Fibroblast of pulmonary artery (primary cell): ENCODE measurements at places on chromosomes 3 and 15.

DNA sequence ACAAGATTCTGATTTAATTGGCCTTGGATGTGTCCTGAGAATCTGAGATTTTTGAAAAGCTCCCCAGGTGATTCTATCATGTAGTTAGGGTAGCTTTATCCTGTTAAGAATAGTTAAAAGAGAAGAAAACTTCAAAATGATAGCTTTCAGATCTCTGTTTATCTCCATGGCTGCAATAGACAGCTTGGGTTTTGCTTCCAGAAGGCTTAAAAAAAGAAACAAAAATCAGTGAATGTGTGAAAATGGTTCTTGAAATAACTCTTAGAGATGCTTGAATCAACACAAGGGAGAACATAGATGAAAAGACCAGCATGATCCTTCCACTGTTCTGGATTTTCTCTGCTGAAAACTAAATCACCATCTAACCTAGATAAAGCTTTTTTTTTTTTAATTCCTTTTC, 60.8 kb upstream of the TMC3 start:
- DNase-seq: no peak

DNA sequence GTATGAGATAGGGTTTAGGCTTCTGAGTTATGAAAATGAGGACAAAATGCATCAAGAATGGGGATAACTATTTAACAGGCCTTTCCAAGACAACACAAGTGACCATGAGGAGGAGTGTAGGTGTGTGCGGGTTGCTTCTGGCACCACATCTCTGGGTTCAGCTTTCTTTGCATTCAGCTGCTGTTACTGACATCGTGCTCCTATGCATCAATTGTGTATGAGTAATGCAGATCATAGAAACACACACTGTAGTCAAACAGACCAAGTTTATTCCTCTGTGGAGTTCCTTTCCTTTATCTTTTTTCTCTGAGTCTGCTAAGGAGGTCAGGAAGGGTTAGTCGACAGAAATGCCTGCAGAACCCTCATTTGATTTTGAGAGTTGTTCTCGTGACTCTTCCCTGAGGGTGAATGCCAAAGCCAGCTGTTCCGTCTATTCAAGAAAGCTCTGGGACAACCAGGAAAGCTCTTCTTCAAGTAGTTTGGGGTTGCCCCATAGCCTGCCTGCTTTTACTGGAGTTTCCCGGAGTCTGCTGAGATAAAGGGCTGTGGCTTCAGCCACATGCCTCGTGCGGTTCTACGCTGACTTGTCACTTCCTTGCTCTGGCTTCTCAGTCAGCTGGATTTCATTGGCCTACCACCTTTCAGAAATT, 136.7 kb upstream of the TLE3 start:
- DNase-seq: peak; percentile 75

GRCh38 chr15:74209997-74210671, 7.5 kb upstream of the STRA6 start:
- peak; percentile 97 for DNase-seq

- DNase-seq: no peak
Observed at GRCh38 chr15:73571346-73571745, 61.8 kb downstream of the NPTN start.

- DNase-seq: peak; percentile 95
Observed at GRCh38 chr3:153138276-153139210, 23.5 kb upstream of the RAP2B start.

DNA sequence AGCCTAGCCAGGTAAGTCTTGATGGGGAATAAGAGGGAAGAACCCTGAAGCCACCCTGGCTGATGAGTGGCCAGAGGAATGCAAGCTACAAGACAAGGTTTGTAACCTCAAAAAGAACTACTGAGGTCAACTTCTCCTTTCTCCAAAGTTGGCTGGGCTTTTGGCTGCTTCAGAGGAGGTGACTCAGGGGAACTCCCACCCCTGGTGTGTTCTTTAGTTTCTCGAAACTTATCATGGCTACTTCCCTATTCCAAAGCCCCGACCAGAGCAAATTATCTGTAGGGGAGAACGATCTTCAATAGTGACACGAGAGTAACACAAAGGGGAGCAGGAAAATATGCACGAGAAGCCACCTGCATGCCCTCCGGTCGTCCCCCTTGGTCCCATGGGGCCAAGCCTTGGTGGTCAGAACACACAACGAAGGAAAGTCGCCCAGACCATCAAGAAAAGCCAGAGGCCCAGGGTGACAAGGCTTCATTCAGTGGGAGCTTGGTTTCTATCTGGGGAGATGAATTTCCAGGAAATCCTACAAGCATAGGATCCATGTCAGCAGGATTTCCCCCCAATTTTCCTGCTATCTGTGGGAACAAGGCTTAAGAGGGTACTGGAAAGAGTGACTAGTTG, 6.5 kb upstream of the BCL2A1 start:
- DNase-seq: no peak

GRCh38 chr3:117735481-117736101, 1026.0 kb downstream of the TUSC7 start:
- DNase-seq: peak; percentile 37

- peak; percentile 38 for DNase-seq
Observed at GRCh38 chr3:114874522-114874971, 272.5 kb downstream of the ZBTB20 start.

DNA sequence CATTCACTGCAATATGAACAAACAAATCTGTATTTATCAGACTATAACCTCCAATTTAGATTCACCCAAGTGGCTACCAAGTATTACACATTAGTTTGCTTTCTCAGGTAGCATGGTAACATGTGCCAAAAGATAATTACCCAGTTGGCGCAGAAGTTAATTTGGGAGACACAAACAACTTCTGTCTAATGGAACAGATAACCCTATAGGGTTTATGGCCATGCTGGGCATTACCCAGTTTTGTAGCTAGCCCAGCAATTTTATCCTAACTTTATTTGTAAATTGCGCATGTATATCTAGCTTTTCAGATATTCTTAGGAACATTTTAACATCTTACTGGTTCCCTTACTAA, 780 bp downstream of the RPL22L1 start:
- no peak for DNase-seq

GRCh38 chr15:50425219-50425618, 1.0 kb downstream of the USP8 start:
- no peak for DNase-seq

DNA sequence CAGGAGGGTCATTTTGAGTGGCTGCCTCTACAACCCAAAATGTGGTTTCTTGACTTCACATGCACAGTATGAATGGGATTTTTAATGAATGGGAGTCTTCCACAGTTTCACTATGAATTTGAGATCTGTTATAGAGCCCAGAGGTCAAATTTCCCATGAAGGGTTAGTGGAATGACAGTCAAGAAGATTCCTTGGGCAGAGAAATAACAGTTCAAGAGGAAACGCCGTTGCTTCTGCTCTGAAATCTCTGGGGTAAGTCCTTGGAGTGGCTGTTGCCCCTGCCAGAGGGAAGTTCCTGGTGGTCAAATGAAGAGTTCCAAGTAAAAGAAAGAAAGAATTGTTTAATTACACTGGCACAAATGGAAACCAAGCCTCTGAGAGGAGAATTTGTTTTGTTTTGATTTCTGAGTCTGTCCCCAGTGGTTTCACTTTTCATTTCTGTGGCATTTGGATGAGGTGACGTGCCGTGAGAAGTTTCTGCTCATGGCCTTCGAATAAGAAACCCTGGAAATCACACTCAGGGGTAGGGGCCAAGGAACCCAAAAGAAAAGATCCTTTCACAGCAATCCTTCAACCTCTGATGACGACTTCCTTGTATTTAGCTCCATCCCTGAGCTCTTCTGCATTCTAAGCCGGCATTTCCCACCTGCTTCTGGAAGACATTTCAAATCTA, 77.5 kb upstream of the IL12A start:
- DNase-seq: no peak

GRCh38 chr3:42544492-42545283, 37.1 kb downstream of the SEC22C start:
- peak; percentile 14 for DNase-seq

DNA sequence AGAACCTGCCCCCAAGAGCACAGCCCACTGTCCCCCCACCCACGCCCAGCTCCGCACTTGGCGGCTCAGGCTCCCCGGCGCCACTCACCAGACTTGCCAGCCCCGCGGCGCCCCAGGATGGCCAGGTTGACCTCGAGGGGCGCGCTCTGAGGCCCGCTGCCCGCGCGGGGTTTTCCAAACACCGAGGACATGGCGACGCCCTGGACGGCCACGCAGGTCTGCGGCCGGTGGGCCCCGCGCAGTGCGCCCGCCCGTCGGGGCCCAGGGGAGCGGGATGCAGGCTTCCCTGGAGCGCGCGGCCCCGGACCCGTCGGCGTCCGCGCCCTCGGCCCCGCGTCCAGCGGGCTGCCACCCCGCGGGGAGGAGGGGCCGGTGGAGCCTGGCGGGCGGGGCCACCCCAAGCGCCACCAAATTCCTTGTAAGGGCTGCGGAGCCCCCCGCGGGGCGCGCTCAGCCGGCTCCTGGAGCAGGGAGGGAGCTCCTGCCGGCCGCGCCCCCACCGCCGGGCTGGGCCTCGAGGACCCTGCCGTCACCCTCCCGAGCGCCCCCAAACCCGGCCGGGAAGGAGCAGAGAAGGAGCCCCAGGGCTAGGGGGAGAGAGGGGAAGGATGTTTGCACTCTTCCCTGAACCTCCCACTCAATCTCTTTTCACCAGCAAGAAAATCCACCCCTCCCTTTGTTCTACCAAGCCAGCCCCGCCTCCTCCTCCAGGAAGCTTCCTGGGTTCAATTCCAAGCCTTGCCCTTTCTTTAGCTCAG, at the start of gene RASL12:
RASL12 (minus strand) TSS at position 347 of the 758 bp plus-strand sequence; CDS start at position 191, 156 bp downstream.
- DNase-seq: no peak

DNA sequence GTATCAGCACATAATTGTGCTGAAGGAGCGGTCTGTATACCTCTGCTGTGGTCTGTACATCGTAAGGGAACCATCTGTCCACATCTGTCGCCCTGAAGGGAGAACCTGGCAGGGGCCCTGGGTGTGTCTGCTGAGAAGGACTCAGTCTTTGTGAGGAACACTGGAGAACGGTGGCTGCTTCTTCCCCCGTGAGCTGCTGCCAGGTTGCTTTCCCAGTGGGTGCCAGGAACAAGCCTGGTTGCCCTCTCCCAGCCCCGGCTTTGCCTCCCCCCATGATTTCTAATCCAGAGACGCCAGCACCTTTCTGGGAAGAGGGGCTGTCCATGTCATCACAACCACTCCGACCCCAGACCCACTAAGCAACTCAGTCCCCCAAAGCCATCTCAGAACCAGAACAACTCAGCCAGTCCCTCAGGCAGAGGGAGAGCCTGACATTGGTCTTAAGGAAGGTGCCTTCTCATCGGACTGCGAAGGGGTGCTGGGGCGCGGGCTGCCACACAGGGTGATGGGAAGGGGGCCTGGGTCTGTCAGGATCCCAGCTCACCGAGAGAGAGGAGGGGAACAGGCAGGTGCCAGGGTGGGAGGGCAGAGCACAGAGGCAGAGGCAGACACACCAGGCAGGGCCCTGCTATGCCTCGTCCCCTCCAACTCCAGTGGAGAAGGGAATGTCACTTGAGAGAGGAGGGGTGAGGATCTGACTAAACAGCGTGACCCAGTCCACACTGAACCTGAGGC, 8.5 kb downstream of the TNK2 start:
- DNase-seq: no peak

GRCh38 chr3:192108820-192109219, 618.5 kb downstream of the FGF12 start:
- DNase-seq: no peak

DNA sequence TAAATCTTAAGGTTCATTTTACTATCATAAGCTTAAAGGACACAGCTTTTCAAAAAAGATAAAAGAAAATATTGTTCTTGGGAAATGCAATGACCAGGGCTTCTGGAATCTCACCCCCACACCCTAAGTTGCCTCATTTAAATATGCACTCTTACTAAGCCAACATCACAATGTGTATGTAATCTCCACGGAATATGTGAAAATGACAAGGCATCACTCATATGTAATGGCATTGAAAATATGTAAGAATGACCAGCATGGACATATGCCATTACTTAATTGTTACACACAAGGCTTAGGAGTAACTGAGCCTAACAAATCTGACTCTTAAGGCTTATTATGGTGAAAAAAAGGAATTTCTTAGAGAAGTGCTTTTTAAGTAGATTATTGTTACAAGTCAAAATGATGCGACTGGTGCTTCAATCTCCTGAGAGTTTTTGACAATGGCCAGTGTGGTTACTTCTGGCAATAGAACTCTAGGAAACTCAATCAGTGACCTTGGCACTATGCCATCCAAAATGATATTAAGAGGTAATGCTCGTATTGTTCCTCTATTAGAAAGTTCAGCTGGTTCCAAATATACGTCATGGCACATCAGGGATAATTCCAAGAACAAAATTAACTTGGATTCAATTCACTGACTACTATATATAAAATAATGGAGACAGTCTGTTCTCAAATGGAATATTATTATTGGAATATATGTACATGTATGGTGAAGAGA, 290.0 kb upstream of the PLSCR5 start:
- peak; percentile 19 for DNase-seq

- no peak for DNase-seq
Observed at GRCh38 chr15:31343831-31344230, 17.2 kb downstream of the KLF13 start.

DNA sequence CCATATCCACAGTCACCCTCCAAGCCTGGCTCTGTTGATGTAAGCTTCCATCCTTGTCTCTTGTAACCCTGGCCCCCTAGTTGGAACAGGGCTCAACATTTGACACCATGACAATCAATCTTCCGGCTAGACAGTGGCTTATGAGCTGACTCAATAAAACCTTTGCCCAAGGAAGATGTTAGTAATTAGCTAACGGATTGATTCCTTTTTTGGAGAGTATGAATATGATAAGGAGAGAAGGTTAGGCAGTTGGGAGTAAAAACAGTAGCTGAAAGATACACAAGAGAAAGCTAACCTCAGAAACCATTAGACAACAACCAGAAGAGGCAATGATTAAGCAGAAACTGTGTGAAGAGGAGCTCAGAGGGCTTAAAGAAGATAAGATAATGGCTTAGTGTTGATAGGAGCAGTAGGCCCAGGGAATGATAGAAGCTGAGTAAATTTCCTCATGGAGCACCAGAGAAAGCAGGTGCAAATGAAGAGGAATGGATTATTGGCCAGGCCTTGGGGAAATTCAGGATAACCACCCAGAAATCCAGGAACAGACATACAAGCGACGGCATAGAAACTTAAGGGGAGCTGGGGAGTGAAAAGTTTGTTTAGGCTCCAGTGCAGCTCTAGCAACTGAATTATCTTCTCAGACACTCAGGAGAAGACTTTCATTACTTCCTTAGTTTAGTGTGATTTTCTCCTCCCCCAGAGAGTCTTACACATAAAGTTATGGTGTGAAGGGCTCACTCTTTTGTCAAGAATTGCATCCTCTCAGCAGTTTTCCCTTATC, 7.8 kb upstream of the RFX7 start:
- DNase-seq: no peak

GRCh38 chr3:128344052-128344735, 122.5 kb downstream of the DNAJB8 start:
- DNase-seq: no peak

- DNase-seq: no peak
Observed at GRCh38 chr3:29077356-29077755, 203.5 kb upstream of the RBMS3 start.

DNA sequence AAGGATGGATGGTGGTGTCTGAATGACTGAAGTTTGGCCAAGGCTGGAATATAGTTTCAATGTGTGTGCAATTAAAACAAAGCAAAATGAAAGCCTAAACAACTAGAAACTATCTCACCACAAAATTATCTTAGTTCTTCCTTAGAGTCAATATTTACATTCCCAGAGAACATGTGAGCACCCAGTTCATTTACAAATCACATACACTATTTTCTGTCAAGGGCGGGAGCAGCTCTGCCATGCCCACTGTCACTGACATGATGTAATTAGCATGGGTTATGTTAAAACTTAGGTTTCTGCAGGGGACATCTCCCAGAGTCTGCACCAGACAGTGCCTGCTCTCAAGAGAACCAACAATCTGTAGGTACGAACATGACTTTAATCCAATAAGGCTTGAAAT, 65.0 kb downstream of the PDZRN3 start:
- DNase-seq: no peak
